Pancreas (tissue), 10 donors: ENCODE measurements at places on chromosomes 4 and X. TPM values are rescaled to one million over a fixed set of nuclear protein-coding genes. Genes with fewer than 3 reads are reported as not detected.

DNA sequence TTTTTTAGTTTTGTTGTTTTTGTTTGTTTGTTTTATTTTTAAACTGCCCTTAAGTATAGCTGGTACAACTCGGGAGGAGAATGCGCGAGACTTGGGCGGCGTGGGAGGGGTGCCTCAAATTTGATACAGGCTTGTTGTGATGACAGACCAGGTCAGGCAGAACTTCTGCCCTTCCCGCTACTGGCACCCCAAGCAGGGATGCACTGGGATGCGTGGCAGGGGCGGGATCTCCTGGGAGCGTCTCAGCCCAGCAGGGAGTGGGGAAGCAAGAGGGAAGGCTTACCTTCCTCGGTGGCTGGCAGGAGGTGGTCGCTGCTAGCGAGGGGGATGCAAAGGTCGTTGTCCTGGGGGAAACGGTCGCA lies 851 bp downstream of the SFRP2 start:
- H3K27me3 ChIP-seq: peaks cover 20% of the 10 kb centered on the region
- H3K4me1 ChIP-seq: peaks cover 5% of the 10 kb centered on the region
- no peak for DNase-seq
- no peaks in the 10 kb centered on the region for H3K36me3 ChIP-seq
- no peak overlapping the region for H3K27ac ChIP-seq

DNA sequence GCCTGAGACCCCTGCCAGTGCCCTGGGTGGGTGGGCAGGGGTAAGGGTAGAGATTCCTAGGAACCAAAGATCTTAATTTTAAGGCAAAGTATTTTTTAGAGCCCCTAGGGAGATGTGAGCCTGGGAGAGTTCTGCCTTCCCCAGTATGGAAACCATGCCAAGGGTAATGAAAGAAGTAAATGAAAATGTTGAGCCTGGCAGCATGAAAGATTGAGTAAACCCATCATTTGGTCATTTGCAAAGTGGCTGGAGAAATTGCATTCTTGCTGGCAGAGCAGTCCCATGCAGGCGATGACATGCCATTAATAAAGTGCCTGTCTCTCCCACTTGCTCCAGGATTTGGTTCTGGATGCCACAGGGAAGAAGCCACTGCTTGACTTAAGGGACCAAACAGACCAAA lies 60.7 kb upstream of the GPC4 start:
- no peak overlapping the region for H3K4me3 ChIP-seq
- no peaks in the 10 kb centered on the region for H3K27me3 ChIP-seq
- no peak for DNase-seq
- H3K36me3 ChIP-seq: no peaks in the 10 kb centered on the region
- H3K4me1 ChIP-seq: no peaks in the 10 kb centered on the region

DNA sequence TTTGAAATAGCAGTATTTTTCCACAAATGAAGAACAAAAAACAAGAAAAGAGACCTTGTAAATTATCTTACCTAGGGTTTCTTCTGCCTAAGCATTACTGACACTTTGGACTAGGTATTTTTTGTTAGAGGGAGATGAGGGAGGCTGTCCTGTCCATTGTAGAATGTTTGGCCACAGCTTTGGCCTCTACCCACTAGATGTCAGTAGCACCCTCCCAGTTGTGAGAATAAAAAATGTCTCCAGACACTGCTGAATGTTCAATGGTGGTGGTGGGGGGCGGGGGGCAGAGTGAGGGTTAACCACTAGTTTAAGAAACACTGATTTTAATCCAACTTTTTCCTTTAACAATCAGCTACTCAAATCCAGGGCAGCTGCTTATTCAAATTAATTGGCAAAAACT lies 25.8 kb downstream of the OTUD4 start:
- H3K4me3 ChIP-seq: no peak overlapping the region
- H3K27me3 ChIP-seq: no peaks in the 10 kb centered on the region
- peaks cover 12% of the 10 kb centered on the region for H3K4me1 ChIP-seq

The GCNA gene
- polyA plus RNA-seq: 1.5 TPM

The SASH3 gene
- polyA plus RNA-seq: 1.4 TPM

The IL1RAPL1 gene
- not detected for polyA plus RNA-seq

DNA sequence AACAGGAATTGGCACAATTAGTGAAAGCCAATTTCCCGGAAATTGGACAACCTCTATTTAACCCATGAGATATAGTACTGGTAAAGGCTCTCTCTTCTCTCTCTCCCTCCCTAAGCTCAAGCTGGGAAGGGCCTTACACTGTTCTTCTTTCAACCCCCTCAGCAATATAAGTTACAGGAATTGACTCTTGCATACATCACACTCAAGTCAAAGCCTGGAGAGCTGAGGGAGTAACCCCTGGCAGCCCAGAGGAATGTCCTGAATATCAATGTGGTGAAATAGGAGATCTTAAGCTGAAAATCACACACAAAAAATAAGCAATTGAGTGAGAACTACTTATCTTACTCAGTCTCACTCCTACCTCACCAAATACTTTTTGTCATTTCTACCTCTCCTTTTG lies 186.9 kb upstream of the SPOCK3 start:
- no peaks in the 10 kb centered on the region for H3K4me1 ChIP-seq
- no peaks in the 10 kb centered on the region for H3K27me3 ChIP-seq
- no peak overlapping the region for H3K4me3 ChIP-seq

The MED12 gene
- 12.8 TPM for polyA plus RNA-seq

The KCNIP4 gene
- 0.05 TPM for polyA plus RNA-seq

- H3K27ac ChIP-seq: no peak overlapping the region
- no peak for DNase-seq
- no peaks in the 10 kb centered on the region for H3K4me1 ChIP-seq
Measured at GRCh38 chr4:87258677-87259076, 38.3 kb upstream of the KLHL8 start.

DNA sequence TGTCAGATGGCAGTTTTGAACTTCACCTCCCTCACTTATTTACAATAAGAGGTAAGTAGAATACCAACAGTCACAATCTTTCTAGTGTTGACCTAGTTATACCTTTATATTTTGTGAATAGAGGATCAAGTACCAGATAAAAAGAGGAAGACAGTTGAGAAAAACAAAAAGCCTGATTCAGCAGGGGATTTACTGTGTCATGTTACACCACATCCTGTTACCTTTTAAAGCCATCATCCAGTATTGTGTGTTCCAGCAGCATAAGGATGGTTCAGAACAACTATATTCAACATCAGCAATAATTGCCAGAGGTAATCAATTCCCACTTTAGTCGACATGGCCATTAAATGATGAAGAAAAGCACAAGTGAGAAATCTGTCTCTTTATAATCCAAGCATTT lies 21.3 kb upstream of the CXCL6 start:
- no peak for DNase-seq
- no peak overlapping the region for H3K27ac ChIP-seq
- no peak overlapping the region for H3K4me3 ChIP-seq
- no peaks in the 10 kb centered on the region for H3K27me3 ChIP-seq
- no peaks in the 10 kb centered on the region for H3K4me1 ChIP-seq

GRCh38 chr4:17066972-17067371 lies 168.5 kb upstream of the LDB2 start:
- no peak overlapping the region for H3K4me3 ChIP-seq
- no peak overlapping the region for H3K27ac ChIP-seq
- H3K4me1 ChIP-seq: no peaks in the 10 kb centered on the region
- H3K27me3 ChIP-seq: no peaks in the 10 kb centered on the region
- no peaks in the 10 kb centered on the region for H3K36me3 ChIP-seq
- no peak for DNase-seq

DNA sequence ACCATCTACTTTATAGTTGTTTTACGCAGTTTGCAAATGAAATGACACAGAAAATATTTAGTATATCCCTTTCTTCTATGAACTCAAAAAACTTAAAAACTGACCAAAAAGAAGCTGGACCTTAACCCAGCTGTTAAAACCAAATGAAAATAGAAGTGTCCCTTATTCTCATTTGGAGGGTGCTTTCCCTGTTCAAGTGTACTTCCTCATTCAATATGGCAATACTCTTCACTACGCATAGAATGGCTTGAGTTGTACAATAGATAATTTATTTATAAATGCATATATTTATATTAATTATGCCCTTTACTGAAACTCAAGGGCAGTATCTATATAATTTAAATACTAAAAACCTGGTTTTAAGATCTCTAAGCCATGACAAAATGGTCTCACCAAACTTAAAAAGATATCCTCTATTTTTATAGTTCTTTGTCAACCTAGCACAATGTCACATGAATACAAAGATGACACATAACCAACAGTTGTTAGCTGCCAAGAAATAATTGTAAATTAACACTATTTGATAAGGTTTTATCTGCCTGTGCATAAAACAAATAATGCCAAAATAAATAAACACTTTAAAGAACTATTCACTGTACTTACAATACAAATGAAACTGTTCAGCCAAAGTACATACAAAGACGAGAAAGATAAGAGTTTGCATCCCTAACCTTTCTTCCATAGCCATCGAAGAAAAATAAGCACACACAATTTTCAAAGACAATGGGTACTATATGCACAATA lies 25.2 kb downstream of the YTHDC1 start:
- no peaks in the 10 kb centered on the region for H3K36me3 ChIP-seq
- no peak for DNase-seq
- no peaks in the 10 kb centered on the region for H3K27me3 ChIP-seq
- H3K27ac ChIP-seq: no peak overlapping the region
- no peak overlapping the region for H3K4me3 ChIP-seq
- no peaks in the 10 kb centered on the region for H3K4me1 ChIP-seq

- peaks cover 3% of the 10 kb centered on the region for H3K4me1 ChIP-seq
- H3K36me3 ChIP-seq: no peaks in the 10 kb centered on the region
- no peak for DNase-seq
- H3K27me3 ChIP-seq: peaks cover 4% of the 10 kb centered on the region
- H3K4me3 ChIP-seq: peak overlapping the region; percentile 28
- peak overlapping the region; percentile 77 for H3K27ac ChIP-seq
Measured at GRCh38 chrX:56763556-56764152, 34.6 kb downstream of the NBDY start.

- no peak overlapping the region for H3K27ac ChIP-seq
- H3K36me3 ChIP-seq: no peaks in the 10 kb centered on the region
- peaks cover 4% of the 10 kb centered on the region for H3K4me1 ChIP-seq
- H3K4me3 ChIP-seq: no peak overlapping the region
Measured at GRCh38 chr4:98652996-98653395, 5.4 kb downstream of the TSPAN5 start.

DNA sequence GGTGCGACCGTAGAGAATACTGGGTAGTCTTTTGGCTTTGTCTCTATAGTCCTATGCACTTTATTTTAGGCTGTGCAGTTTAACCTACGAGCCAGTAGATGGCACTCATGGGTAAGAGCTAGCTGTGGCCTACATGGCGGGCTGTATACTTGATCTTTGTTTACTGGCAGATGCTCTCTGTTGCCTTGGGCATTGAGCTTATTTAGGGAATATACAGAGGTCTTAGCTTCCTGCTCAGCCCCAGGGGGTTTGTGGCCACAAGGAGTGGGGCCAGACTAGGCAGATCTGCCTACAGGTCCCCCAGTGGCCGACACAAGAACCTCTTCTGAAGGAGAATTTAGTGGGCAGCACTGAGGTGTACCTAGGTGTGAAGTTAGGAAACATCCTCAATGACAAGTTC lies 227.6 kb upstream of the HDX start:
- H3K4me1 ChIP-seq: no peaks in the 10 kb centered on the region
- H3K27ac ChIP-seq: no peak overlapping the region
- DNase-seq: peak; percentile 22
- no peak overlapping the region for H3K4me3 ChIP-seq
- no peaks in the 10 kb centered on the region for H3K36me3 ChIP-seq

The NEUROG2 gene
- not detected for polyA plus RNA-seq

- H3K4me1 ChIP-seq: no peaks in the 10 kb centered on the region
- peaks cover 8% of the 10 kb centered on the region for H3K27me3 ChIP-seq
- no peaks in the 10 kb centered on the region for H3K36me3 ChIP-seq
- H3K4me3 ChIP-seq: no peak overlapping the region
- no peak for DNase-seq
Measured at GRCh38 chrX:32545101-32545500, 666.2 kb downstream of the DMD start.

DNA sequence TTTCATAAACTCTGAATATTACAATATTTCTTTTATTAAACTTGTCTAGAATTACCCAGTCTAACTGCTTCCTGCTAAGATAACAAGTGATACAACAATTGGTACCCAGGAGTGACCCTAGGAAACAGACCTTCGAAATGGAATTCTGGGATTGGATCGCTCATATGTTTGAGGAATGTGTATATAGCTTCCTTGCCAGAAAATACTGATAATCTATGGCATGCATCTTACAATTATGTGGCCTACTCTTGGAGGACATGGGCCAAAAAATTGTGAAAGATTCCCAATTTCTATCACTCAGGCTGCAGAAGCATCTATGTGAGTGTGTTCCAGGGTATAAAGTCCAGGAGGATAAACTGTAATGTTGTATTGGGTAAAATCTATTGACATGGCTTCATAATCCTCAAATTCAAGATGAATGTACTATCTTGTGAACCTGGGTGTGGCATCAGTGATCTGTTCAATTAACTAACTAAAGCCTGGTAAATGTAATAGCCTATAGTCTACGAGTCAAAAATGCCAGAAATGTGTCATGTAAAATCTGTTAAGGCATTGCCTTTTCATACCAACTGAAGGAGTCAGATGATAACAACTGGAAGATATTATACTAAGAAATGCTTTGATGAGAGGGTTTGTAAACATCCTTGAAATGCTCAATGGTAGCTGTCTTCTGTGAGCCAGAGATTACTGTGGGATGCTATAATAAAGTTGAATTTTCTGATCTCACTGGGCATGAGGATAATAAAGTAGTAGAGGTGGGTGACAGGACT lies 1499.3 kb downstream of the PCDH7 start:
- no peak overlapping the region for H3K27ac ChIP-seq
- no peak for DNase-seq
- no peak overlapping the region for H3K4me3 ChIP-seq
- no peaks in the 10 kb centered on the region for H3K4me1 ChIP-seq
- H3K36me3 ChIP-seq: no peaks in the 10 kb centered on the region

- no peak for DNase-seq
- H3K36me3 ChIP-seq: no peaks in the 10 kb centered on the region
- no peaks in the 10 kb centered on the region for H3K27me3 ChIP-seq
- no peak overlapping the region for H3K27ac ChIP-seq
- no peak overlapping the region for H3K4me3 ChIP-seq
Measured at GRCh38 chr4:109359040-109359646, 56.7 kb upstream of the COL25A1 start.

GRCh38 chr4:111506706-111507105 lies 638.5 kb upstream of the FAM241A start:
- no peak overlapping the region for H3K4me3 ChIP-seq
- H3K36me3 ChIP-seq: no peaks in the 10 kb centered on the region
- no peaks in the 10 kb centered on the region for H3K27me3 ChIP-seq
- H3K27ac ChIP-seq: no peak overlapping the region
- no peak for DNase-seq

- no peak overlapping the region for H3K4me3 ChIP-seq
- no peak overlapping the region for H3K27ac ChIP-seq
- H3K27me3 ChIP-seq: peaks cover 4% of the 10 kb centered on the region
Measured at GRCh38 chrX:105876658-105877057, 54.3 kb downstream of the NRK start.

The PDGFC gene
- 13.4 TPM for polyA plus RNA-seq
